ENCODE measurements at places on chromosomes 11 and 22.

DNA sequence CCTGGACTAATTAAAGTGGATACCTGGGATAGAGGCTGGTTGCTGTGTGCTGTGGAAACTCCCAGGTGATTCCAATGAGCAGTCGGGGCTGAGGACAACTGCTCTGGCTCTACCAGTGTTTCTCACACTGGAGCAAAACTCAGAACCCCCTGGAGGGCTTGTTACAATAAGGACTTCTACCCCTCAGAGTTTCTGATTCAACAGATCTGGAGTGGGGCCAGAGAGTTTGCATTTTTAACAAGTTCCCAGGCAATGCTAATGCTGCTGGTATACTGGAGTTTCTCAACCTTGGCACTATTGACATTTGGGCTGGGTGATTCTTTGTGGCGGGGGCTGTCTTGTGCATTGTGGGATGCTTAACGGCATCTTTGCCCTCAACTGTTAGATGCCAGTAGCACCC, 353.7 kb downstream of the MIAT start:
- no peak for DNase-seq

GRCh38 chr22:31866918-31867317, 77.4 kb upstream of the YWHAH start:
- no peak for DNase-seq

DNA sequence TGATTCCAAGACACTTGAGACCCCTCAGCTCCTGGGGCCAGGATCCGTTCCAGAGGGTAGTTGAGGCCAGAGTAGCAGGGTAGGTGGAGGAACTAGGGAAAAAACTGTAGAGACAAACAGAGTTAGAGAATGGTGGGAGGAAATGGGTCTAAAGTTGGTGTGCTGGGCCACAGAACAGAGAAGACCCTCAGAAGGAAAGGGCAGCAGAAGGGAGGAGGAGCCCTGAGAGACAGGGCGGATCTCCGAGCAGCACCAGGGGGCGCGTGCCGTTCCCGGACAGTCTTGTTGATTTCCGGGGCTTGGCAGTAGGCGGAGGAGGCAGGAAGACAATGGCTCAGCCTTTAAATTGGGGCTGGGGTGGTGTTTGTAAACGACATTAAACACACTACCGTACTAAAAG, 2.4 kb upstream of the CECR2 start:
- DNase-seq: peak; percentile 33

DNA sequence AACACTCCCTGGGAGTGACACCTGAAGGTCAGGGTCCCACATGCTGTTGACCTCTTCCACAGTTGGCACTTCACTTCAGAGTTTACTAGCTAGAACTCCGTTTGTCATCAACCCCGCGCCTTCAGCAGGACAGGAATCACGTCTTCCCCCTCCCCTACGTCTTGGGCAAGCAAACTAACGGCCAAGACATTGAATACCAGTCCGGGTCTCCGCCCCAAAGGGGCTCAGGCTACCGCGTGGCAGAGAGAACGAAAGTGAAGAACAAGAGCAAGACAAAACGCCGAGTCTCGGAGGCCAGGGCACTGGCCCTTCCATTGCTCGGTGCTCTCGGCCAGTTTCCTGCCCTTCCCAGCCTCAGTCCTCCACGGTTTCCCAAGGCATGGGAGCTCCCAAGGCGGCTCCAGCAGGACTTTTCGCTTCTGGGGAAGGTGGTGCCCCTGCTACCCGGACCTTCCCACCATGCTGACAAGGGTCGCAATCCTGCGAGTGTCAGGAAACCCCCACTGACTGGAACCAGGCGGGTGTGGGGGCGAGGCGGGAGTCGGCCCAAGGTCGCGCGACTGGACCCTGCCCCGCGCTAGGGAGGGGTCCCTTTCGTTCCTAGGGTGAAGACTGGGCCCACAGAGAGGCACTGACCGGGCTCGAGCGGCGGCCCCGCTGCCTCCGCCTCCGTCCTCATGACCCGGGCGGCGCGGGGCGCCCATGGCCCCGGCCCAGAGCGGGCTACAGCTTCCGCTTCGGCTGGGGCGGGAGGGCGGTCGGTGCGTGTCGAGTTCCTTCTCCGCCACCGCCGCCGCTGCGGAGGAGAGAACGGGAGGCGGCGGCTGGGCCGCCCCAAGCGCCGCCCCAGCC, at the start of gene GUCD1:
TSS of gene GUCD1 (minus strand) at position 826 of the 852 bp plus-strand sequence. CDS start at position 679, 147 bp downstream.
- no peak for DNase-seq

- DNase-seq: peak; percentile 29
Measured at GRCh38 chr22:43643387-43643786, 168.7 kb downstream of the EFCAB6 start.

DNA sequence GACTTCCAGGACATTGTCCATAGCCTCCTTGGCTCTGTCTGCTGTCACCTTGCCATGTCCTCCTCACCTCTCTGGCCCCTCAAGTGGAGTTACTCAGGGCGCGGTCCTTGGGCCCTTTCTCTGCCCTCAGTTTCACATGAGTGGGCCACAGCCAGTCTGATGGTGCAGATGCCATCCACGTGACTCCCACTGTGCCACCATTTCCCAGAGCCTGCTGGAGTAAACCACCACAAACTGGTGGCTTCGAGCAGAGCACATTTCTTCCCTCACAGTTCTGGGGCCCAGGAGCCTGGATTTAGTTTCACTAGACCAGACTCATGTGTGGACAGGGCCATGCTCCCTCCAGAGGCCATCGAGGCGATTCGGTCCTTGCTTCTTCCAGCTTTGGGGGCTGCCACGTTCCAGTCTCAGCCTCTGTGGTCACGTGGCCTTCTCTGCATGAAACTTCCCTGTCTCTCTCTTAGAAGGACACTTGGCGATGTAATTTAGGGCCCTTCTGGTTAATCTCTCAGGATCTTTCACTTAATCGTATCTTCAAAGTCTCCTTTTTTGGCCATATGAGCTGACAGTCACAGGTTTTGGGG, 14.6 kb downstream of the SMARCB1 start:
- peak; percentile 20 for DNase-seq

- no peak for DNase-seq
Measured at GRCh38 chr11:11587122-11587521, 34.7 kb downstream of the GALNT18 start.

- DNase-seq: no peak
Measured at GRCh38 chr11:128346804-128347203, 240.6 kb downstream of the ETS1 start.

DNA sequence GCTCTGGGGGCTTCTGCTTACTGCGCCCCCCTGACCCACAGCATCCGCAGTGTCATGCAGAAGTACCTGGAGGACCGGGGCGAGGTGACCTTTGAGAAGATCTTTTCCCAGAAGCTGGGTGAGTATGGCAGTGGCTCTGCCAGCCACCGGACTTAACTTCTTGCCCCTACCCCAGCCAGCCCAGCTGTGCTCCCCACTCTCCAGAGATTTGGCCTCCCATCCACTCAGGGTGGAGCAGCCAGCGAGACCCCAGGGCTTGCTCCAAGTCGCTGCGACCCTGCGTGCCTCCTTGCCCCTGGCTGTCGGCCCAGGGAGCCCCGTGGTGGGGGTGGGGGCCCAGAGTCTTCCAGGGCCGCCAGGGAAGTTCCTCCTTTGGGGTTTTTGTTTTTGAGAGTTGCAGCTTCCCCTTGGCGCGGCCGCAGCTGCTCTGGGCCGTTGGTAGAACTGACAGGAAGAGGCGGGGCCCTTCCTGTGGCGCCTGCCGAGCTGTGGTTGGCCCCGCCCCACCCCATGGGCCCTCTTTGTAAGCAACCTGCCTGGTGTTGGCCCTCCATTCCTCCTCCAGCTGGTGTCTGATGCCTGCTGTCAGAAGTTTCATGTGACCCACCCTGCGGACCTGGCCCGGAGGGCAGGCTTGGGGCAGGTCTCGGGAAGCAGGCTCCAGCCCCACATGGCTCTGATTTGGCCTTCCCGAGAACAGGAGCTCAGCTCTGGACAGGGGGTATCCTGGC, 11.1 kb downstream of the GRK2 start:
- peak; percentile 94 for DNase-seq

- DNase-seq: no peak
Measured at GRCh38 chr11:99568808-99569207, 548.1 kb downstream of the CNTN5 start.

DNA sequence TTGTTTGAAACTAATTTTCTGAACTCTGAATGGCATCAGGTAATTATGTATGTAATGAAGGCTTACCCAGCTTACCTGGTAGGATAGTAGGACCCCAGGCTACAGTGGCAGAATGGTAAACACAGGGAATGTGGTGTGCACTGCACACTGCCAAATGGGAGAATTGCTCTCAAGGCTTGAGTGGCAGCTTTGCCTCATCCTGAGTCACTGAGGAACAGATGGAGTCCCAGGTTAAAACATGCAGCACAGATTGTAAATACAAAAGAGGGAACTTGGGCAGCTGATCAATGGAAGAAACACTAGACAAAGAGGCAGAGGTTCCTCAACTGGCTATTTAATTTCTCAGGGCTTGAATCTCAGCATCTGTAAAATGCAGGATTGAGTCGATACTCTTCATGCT, 24.4 kb downstream of the GPR83 start:
- DNase-seq: no peak

DNA sequence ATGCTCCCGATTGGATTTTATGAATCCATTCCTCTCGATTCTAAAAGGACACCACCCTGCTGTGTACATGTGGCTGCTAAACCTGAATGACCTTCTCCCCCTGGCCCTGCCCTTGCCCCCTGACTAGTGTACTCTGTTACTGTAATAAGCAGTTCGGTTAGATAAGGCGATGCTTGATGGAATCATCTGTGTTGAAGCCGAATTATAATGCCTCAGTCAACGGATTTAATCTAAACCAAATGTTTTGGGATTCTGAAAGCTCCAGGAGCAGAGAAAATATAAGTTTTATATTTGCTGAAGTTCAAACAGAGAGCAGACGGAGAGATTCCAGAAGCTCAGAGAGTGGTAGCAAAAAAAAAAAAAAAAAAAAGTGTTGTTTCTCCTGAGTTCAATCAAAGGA, 275.4 kb upstream of the MPPED2 start:
- DNase-seq: no peak

DNA sequence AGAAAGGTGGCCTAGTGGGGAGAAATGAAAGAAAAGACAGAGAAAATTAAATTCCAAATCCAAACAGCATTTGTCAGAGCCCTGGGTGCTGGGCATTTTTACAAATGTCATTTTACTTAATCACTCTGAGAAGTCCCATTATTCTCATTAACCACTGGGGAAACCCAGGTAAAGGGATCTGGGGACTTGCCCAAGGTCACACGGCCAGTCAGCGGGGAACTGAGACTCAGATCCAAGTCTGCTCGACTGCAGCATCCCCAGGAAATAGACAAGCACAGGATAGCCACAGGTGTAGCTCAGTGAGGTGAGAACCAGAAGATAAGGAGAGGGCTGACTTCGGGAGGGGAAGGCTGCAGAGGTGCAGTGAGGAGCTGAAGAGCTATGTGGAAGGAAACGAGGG, 7.9 kb downstream of the NRXN2 start:
- no peak for DNase-seq

GRCh38 chr11:101428918-101429317, 154.9 kb downstream of the TRPC6 start:
- DNase-seq: no peak

DNA sequence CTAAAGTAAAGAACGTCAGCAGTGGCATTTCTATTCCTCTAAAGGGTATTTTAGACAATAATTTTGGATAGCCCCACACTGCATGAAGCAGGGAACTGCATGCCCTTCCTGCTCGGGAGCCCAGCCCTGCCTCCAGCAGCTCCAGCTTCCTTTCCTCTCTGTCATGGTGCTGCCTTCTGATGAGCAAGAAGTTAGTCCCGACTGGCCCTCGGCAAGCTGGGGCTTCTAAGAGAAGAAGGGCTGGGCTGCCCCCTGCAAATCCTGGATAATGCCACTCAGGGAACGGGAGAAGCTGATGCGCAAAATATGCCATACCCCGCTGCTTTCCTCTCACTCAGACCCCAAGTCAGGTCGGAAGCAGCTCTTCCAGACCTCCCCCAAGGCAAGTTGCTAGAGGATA, 296.4 kb downstream of the ETS1 start:
- no peak for DNase-seq

GRCh38 chr11:76599041-76600013, 71.2 kb downstream of the LRRC32 start:
- no peak for DNase-seq

DNA sequence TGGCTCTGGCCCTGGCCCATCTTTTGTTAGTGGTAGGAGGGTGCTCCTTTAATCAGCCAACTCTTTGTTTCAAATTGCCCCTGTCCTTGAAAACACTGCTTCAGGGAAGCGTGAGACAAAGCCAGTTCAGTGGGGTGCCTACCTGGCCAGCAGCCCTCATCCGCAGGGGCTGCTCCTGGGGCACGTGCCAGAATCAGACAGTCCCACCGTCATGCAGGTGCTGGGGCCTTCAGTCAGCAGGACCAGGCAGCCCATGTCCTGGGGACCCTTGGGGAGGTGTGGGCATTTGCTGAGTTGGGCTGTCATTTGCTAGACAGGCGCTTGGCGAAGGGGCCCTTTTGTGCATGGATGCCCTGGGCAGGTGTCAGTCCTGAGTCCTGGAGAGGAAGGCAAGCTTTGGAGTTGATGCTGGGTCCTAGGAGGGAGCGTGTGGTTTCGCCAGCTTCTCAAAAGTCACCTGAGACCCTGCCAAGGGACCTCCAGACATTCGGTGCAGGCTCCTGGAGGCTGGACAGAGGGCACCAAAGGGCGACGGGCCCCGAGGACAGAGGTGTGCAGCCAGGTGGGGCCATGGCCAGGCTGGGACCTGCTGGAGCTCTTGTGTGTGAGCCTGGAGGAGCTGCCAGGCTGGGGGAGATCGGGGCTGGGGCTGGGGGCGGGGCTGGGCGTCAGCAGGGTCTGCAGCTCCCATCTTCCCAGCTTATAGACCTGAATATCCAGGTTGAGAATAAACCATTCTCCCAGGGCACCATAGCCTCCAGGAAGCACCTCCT, 15.0 kb upstream of the RTN4R start:
- no peak for DNase-seq

DNA sequence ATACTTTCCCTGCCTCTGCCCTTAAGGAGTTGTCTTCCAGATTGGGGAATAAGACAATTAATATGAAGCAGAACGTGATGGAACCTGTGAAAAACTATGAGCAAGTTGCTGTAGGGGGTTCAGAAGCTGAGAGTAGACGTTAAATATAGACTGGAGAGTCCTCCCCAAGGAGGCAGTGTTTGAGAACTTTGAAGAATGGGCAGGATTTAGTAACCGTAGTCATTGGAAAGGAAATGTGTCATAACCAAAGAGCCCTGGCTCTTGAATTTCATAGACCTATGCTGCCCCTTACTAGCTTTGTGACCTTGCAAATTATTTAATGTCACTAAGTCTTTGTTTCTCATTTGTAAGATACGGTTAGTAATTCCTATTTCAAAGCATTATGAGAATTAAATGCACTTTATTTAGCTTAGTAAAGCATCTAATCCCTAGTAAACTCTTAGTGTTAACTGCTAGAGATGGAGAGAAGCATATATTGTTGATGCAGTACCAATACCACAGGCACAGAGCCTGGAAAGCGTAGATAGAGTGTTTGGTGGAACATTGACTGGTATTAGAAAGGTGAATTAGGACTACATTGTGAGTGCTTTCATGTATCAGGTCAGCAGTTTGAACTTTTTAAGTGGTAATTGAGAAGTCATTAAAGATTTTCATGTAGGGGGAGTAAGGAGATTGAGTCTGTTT, 54.1 kb downstream of the MCAM start:
- DNase-seq: no peak

GRCh38 chr22:49036513-49036912, 791.2 kb downstream of the BRD1 start:
- DNase-seq: no peak

Measured in posterior cingulate gyrus (tissue), 11 donors.